ENCODE measurements at places on chromosomes 1 and 21. TPM values are rescaled to one million over a fixed set of nuclear protein-coding genes. Genes with fewer than 3 reads are reported as not detected.
A peak's percentile ranks its signal among the peaks of the same experiment; 100 is the strongest.

DNA sequence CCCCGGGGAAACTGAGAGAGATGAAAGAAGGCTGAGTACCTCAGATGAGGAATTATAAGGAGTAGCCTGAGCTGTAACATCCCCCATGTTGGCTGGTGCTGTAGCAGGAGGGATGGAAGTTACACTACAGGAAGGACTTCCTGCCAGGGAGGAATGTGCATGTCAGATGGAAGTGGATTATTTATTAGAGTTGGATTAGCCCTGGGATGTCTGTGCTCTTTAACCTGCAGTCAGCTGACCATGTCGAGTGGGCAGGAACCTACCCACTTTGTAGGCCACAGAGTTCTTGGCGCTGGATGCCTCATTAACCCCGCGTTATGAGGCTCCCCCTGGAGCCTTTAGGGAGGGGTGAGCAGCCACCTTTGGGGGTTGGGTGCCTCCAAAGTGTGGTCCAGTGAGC lies 757 bp upstream of the SEMA4A start:
- H3K4me1 ChIP-seq, result peaks cover 11% of the 10 kb centered on the region
- no peak overlapping the region for H3K27ac ChIP-seq
- no peaks in the 10 kb centered on the region for H3K36me3 ChIP-seq
- no peak overlapping the region for H3K4me3 ChIP-seq
- no peaks in the 10 kb centered on the region for H3K27me3 ChIP-seq

- H3K36me3 ChIP-seq, result peaks cover 9% of the 10 kb centered on the region
- no peaks in the 10 kb centered on the region for H3K27me3 ChIP-seq
- DNase-seq, result no peak
- H3K27ac ChIP-seq, result no peak overlapping the region
- H3K4me1 ChIP-seq, result no peaks in the 10 kb centered on the region
Observed at GRCh38 chr1:224377676-224378006, 21.0 kb downstream of the CNIH4 start.

Gene FMN2
- total RNA-seq, result 0.33 TPM

Gene C8B
- total RNA-seq, result not detected

Gene SPSB1
- total RNA-seq, result 14.5 TPM

DNA sequence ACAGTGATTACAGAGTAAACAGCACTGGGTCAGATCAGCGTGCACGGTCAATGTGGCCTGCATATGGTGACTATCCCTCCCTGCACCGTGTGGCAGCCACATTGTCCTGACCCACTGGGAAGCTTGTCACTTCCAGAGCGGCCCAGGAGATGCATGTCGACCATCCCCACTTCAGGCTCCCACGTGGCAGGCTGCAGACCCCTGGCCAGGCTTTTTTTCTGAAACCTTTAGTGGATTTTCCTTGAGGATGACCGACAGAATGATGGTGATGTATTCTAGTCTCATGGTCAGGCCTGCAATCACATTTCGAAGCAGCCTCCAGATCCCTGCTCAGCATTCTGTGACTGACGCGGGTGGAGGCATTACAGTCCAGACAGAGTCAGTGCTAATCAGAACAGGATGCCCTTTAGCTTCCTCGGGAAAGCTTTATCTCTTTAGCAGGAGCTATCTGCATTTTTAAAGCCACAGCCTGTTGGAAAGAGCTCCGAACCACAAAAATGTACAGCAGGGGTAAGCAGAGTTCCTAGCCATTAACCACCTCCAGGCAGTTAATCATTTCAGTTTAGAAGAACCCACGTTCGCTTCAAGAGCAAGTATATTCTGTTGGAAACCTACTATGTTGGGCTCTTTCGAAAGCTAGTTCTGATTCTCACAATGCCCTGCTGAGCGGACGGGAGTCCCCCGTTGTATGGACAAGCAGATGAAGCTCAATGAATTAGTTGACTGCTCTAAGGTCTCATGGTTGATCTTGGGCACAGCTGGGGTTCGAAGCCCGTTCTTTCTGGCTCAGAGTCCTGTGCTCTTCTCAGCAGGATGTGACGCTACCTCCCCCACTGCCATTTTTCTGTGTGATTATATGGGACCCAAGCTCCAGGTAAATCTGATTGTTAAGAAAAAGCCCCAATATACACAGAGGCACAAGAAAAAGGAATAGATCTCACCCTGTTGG lies 56.5 kb downstream of the IRF2BP2 start:
- H3K36me3 ChIP-seq, result no peaks in the 10 kb centered on the region
- H3K4me1 ChIP-seq, result no peaks in the 10 kb centered on the region
- no peak overlapping the region for H3K27ac ChIP-seq
- DNase-seq, result no peak
- H3K4me3 ChIP-seq, result no peak overlapping the region

GRCh38 chr1:235822685-235823084 lies 44.0 kb downstream of the LYST start:
- H3K36me3 ChIP-seq, result no peaks in the 10 kb centered on the region
- H3K4me3 ChIP-seq, result no peak overlapping the region
- no peak for DNase-seq
- no peak overlapping the region for H3K27ac ChIP-seq
- H3K27me3 ChIP-seq, result no peaks in the 10 kb centered on the region

Gene PTPRC
- total RNA-seq, result 3.3 TPM

Gene RGS7
- total RNA-seq, result 0.99 TPM

- no peaks in the 10 kb centered on the region for H3K36me3 ChIP-seq
- no peak overlapping the region for H3K4me3 ChIP-seq
- no peaks in the 10 kb centered on the region for H3K27me3 ChIP-seq
- DNase-seq, result no peak
Observed at GRCh38 chr1:181947441-181947840, 114.1 kb downstream of the ZNF648 start.

DNA sequence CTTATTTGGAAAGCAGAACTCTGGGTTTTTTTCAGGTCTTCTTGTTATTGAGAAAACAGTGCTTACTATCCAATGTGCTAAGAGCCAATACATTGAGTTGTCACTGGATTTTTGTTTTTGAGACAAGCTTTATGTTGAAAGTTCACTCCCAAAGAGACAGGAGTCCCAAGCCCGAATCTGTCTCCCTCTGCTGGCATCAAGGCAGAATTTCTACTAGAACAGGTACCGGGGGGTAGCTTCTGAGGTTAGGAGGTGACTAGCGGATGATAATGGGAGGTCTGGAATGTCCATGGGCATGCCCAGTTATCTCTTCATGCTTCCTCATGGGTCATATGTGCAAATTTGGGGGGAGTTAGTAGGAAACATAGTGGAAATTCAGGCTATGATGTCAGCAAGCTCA lies 25.1 kb downstream of the ZNF124 start:
- no peak overlapping the region for H3K27ac ChIP-seq
- no peak overlapping the region for H3K4me3 ChIP-seq
- H3K4me1 ChIP-seq, result no peaks in the 10 kb centered on the region

Gene AIRE
- 1.0 TPM for total RNA-seq

DNA sequence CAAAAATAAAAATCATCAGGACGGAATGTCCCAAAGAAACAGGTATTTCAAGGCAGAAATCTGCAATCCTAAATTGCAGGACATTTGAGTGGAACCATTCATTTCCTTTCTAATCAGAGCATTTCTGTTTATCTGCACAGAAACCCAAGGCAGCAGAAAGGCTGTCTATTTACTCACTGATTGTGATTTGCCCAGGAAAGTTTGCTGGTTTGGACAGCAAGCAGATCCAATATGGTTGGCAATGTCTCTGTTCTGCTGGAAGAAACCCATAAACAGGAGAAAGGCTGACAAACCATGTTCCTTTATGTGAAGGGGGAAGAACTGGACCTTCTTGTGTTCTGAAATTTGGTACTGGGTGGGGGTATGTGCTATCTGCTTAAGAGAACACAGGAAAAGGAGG lies 120.1 kb downstream of the CLIC6 start:
- H3K36me3 ChIP-seq, result no peaks in the 10 kb centered on the region
- H3K27ac ChIP-seq, result no peak overlapping the region
- no peaks in the 10 kb centered on the region for H3K4me1 ChIP-seq
- no peak for DNase-seq

GRCh38 chr1:167487614-167488013 lies 30.7 kb downstream of the CD247 start:
- no peaks in the 10 kb centered on the region for H3K36me3 ChIP-seq
- no peaks in the 10 kb centered on the region for H3K27me3 ChIP-seq
- H3K4me1 ChIP-seq, result no peaks in the 10 kb centered on the region
- no peak for DNase-seq

Gene KRTAP10-7
- total RNA-seq, result not detected

Gene KIF14
- total RNA-seq, result not detected

- H3K4me1 ChIP-seq, result no peaks in the 10 kb centered on the region
- H3K36me3 ChIP-seq, result no peaks in the 10 kb centered on the region
- H3K27me3 ChIP-seq, result no peaks in the 10 kb centered on the region
Observed at GRCh38 chr1:31976401-31976800, 37.3 kb upstream of the KHDRBS1 start.

Gene CD1D
- total RNA-seq, result 1.8 TPM

DNA sequence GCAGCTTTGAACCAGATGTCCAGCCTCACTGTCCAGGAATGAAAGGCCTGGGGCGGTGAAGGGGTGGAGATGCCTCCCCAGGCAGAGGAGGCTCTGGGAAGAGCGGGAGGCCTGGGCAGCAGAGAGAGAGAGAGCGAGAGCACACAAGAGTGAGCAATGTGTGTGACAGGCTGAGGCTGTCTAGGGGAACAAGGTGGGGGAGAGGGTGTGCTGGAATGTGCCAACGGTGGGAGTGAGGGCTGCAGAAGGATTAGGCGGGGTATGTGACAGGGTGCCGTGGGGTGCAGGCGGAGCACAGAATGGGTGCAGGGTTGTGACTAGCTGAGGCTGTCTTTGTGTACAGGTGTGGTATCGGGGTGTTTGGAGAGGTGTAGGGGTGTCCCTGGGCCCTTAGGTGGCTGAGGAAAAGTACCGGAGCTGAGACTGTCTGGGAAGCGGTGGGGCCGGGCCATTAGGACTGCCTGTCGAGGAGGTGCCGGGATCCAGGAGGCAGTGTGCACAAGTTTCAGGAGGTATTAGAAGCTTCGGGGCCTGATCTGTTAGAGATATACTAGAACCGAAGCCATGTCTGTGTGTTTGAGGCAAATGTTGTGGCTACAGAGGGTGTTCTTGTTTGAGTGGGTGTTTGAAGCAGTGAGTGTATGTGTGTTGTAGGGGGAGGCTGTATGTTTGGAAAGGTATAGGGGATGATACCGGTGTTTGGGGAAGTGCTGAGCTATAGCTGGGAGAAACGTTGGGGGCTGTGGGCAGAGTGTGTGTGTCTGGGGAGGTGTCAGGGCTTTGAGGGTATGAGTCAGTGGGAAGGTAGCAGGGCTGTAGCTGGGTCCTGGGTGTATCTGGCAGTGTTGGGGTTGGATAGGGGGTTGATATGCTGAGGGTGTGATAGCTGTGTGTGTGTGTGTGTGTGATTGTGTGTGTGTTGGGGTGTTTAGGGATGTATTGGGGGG lies 9.1 kb downstream of the AHDC1 start:
- DNase-seq, result no peak
- peaks cover 44% of the 10 kb centered on the region for H3K4me1 ChIP-seq
- H3K36me3 ChIP-seq, result no peaks in the 10 kb centered on the region
- no peak overlapping the region for H3K4me3 ChIP-seq

GRCh38 chr1:53627031-53627430 lies 111.9 kb downstream of the GLIS1 start:
- H3K27me3 ChIP-seq, result no peaks in the 10 kb centered on the region
- H3K4me3 ChIP-seq, result no peak overlapping the region
- no peaks in the 10 kb centered on the region for H3K36me3 ChIP-seq
- H3K27ac ChIP-seq, result no peak overlapping the region
- no peaks in the 10 kb centered on the region for H3K4me1 ChIP-seq

- DNase-seq, result no peak
- no peak overlapping the region for H3K27ac ChIP-seq
- no peaks in the 10 kb centered on the region for H3K4me1 ChIP-seq
- no peak overlapping the region for H3K4me3 ChIP-seq
- H3K36me3 ChIP-seq, result no peaks in the 10 kb centered on the region
Observed at GRCh38 chr1:7485086-7485780, 285.9 kb upstream of the VAMP3 start.

DNA sequence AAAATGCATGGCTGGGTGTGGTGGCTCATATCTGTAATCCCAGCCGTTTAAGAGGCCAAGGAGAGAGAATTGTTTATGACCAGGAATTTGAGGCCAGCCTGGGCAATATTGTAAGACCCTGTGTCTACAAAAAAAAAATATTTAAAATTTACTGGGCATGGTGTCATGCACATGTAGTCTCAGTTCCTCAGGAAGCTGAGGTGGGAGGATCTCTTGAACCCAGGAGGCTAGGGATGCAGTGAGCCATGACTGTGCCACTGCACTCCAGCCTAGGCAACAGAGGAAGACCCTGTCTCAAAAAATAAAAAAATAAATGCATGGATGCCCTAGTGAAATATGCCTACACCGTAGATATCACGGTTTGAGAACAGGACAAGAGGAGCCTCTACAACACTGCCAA lies 1331.2 kb upstream of the B3GALT2 start:
- DNase-seq, result no peak
- no peaks in the 10 kb centered on the region for H3K27me3 ChIP-seq
- H3K4me1 ChIP-seq, result no peaks in the 10 kb centered on the region
- no peaks in the 10 kb centered on the region for H3K36me3 ChIP-seq
- H3K27ac ChIP-seq, result no peak overlapping the region
- H3K4me3 ChIP-seq, result no peak overlapping the region

- no peaks in the 10 kb centered on the region for H3K36me3 ChIP-seq
- H3K27me3 ChIP-seq, result no peaks in the 10 kb centered on the region
- DNase-seq, result no peak
- H3K4me3 ChIP-seq, result no peak overlapping the region
- H3K27ac ChIP-seq, result no peak overlapping the region
Observed at GRCh38 chr1:147492207-147492606, 49.1 kb upstream of the BCL9 start.

GRCh38 chr1:226082959-226083301 lies 20.4 kb downstream of the H3-3A start:
- H3K27ac ChIP-seq, result peak overlapping the region; percentile 88
- no peaks in the 10 kb centered on the region for H3K36me3 ChIP-seq
- H3K4me1 ChIP-seq, result peaks cover 12% of the 10 kb centered on the region

DNA sequence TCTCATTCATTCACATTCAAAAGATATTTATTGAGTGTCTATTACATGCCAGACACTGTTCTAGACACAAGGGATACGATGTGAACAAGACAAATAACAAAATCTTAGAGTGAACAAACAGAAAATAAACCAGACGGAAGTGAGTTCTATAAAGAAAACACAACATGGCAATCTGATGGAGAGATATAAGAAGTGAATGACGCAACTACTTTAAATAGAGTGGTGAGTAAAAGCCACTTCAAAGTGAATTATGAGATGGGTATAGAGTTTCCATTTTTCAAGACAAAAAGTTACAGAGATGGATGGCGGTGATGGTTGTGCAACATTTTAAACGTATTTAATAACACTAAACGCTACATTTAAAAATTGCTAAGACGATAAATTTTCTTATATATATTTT lies 75.4 kb downstream of the CEP170 start:
- H3K27me3 ChIP-seq, result no peaks in the 10 kb centered on the region
- H3K36me3 ChIP-seq, result no peaks in the 10 kb centered on the region
- no peaks in the 10 kb centered on the region for H3K4me1 ChIP-seq
- H3K27ac ChIP-seq, result no peak overlapping the region
- no peak overlapping the region for H3K4me3 ChIP-seq

- no peak for DNase-seq
- no peaks in the 10 kb centered on the region for H3K27me3 ChIP-seq
- no peaks in the 10 kb centered on the region for H3K36me3 ChIP-seq
- peaks cover 37% of the 10 kb centered on the region for H3K4me1 ChIP-seq
Observed at GRCh38 chr1:32246888-32247273, at the start of gene FAM167B. Gene FAM167B (plus strand): TSS chr1:32247222. CDS start chr1:32247422, 200 bp downstream.
